ENCODE measurements at places on chromosomes 2 and 18.

- no peak for DNase-seq
These were observed 178.6 kb downstream of the NEDD4L start for GRCh38 chr18:58222432-58223125.

DNA sequence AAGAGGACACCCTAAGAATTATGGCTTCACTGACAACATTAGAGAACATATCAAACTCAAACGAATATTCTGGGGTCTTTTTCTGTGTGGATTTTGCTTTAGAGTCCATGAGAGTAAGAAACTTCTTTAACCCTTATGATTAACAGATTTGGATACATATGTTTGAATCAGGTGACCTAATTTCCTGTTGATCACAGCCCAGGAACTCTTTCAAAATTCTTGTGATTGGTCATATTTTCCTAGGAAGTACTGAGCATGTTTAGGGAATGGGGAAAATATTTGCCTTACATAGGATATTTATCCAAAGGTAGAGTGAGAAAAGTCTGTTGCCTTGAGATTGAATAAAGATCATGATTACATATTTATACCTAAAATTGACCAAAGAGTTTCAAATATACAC, 160.0 kb downstream of the KCNH7 start:
- DNase-seq = no peak

GRCh38 chr2:236965841-236966096, 119.9 kb upstream of the COPS8 start:
- no peak for DNase-seq

DNA sequence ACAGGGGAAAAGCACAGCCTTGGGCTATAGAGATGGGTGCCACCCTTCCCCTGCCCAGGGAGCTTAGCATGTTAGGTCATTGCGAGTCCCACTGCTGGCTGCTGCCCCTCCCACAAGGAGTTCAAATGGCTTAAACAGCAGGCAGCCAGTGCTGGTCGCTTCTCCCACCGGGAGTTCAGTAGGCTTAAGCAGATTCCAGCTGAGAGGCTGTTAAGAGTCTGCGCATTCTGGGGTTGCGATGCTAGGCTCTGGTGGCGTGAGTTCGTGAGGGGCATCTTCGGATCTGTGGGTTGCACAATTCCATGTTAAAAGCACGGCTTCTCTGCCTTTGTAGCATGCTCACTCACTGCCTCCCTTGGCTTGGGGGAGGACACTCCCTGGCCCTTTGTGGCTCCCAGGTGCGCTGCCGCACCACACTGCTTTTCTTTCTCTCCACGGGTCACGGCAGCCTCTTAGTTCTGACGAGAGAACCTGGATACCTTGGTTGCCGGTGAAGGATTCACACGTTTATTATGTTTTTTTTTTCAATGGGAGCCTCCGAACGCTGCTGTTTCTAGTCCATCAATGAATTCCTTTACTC, 93.2 kb downstream of the UNC80 start:
- DNase-seq = no peak

GRCh38 chr18:23827681-23828080, 138.4 kb downstream of the LAMA3 start:
- no peak for DNase-seq

GRCh38 chr2:60355849-60356261, 197.6 kb downstream of the BCL11A start:
- no peak for DNase-seq

- no peak for DNase-seq
These were observed 16.1 kb upstream of the ZNF236 start for GRCh38 chr18:76806301-76806700.

- DNase-seq = no peak
These were observed 152.3 kb downstream of the PRPF40A start for GRCh38 chr2:152564754-152565551.

DNA sequence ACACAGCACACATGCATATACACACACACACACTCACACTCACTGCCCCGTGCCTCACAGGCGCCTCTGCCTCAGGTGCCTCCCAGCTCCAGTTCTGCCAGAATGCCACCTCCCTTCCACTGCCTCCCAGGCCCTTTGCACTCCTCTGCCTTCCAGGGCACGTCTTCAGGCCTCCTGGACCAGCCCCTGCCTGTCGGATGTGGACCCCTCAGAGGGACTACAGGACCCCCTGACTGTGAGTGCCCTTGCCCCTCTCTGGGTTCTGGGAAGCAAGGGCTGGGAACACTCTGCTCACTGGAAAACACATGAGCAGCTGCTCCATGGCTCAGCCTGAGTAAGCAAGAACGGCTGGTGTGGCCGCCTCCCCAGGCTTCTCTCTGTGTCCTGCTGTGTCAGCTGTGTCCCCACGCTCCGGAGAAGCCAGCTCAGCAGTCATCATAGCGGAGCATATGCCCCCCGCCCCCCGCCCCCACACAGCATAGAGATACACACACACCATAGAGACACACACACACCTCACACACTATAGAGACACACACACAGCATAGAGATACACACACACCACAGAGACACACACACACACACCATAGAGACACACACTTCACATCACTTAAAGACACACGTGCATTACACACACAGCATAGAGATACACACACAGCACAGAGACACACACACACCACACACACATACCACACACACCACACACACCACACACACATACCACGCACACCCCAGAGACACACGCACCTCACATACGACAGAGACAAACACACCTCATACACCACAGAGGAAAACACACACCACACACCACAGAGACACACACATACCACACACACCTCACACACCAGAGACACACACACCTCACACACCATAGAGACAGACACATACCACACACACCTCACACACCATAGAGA, 271.3 kb downstream of the CYRIA start:
- DNase-seq = no peak

DNA sequence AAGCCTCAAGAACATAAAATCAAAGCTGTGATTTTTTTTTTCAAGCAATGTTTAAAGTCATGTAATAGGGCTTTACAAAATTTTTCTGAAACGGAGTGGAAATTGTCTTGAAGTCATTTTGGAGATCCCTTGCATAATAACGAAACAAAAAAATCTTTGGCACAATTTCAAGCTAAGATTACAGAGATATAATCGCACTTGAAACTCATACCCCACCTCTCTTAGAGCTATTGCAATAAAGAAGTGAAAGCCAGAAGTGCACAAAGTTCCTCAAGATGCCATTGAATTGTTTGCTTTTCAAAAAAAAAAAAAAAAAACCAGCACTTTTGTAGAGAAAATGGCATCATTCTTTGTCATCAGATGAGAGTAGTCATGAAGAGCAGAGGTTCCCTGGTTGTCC, 152.3 kb downstream of the PAX3 start:
- no peak for DNase-seq

- DNase-seq = no peak
These were observed 25.0 kb upstream of the KDM3A start for GRCh38 chr2:86416146-86416545.

DNA sequence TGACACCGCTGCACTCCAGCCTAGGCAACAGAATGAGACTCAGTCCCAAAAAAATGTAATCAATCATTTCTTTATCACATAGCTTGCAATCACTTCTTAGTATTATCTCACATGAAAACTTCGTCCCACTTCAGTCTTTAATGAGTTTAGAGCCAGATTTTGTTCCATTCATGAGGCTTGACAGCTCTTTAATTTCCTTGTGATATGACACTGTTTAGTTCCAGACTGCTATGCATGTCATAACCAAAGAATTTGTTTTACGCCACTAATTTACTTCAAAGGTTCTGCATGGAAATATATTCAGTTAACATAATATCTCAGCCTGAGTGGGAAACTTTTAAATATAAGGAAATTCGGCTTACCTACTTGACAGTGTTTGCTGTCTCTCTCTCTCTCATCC, 113.1 kb downstream of the ZNF532 start:
- no peak for DNase-seq

DNA sequence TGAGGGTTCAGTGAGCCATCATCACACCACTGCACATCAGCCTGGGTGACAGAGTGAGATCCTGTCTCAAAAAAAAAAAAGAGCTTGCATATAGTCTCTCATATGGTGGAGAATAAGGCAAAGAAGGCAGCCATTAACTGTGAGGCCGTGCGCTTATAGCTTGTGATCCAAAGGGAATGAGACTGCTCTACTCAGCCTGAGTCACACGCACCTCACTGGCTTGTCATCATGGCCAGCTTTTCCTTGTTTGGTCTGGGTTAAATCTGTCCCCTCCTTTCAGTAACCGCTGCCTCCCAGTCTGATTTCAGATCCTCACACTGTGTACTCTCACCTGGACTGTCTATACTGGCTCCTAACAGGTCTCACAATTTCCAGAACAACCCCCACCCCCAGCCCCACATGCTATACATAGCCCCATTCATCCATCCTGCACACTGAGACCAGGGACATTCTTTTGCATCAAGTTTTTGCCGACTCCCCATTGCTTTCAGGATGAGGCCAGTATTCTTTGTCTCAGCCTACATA, 35.3 kb upstream of the ANKRD44 start:
- no peak for DNase-seq

DNA sequence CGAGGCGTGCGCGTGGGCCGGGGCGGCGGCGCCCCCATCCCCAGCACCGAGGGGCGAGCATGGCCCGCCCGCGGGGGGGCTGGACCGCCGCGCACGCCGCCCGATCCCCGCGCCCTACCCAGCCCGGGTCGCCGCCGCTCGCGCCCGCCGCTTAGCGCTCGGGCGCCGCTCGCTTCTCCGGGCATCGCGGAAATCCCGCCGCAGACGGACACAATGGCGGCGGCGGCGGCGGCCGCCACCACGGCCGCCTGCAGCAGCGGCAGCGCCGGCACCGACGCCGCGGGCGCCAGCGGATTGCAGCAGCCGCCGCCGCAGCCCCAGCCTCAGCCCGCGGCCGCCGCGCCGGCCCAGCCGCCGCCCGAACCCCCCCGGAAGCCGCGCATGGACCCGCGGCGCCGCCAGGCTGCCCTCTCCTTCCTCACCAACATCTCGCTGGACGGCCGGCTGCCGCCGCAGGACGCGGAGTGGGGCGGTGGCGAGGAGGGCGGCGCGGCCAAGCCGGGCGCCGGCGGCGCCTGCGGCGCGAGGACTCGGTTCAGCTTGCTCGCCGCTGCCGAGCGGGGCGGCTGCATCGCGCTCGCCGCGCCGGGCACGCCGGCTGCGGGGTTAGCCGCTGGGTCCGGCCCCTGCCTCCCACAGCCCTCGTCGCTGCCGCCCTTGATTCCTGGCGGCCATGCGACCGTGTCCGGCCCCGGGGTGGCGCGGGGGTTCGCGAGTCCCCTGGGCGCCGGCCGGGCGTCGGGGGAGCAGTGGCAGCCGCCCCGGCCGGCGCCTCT, 453 bp downstream of the CABLES1 start:
- no peak for DNase-seq

DNA sequence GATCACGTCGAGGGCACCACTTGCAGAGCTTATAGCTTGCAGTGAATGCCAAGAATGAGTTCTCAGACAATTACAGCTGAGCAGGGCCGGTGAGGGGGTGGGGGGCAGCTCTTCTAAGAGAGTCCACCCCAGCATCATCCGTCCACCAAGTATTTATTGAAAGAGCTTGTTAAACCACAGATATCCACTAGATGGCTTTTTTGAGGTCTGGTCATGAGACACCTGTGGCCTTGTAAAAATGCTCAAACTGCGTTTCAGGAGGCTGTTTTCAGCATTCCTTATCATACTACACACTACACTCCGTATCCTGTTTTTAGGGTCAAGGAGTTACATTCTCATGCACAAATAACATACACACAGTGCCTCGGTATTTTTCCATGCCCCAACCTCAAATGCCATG, 51.5 kb downstream of the DNAJC10 start:
- DNase-seq = no peak

DNA sequence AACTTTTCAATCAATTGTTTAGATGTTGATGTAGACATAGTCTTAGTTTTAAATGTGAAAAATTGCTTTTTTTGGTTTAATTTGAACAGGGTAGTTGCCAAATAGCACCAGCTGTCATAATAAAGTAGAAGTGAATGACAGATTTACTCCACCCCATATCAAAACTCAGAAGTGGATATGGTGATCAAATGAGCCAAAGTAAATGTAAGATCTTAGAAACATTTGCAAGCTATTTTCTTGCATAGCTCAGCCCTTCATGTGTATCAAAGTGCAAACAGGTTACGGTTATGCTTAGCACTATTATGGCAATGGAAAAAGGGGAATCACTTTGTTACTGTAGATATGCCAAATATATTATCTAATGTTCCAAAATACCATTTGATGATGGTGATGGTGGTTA, 540.9 kb upstream of the NRP2 start:
- DNase-seq = no peak

DNA sequence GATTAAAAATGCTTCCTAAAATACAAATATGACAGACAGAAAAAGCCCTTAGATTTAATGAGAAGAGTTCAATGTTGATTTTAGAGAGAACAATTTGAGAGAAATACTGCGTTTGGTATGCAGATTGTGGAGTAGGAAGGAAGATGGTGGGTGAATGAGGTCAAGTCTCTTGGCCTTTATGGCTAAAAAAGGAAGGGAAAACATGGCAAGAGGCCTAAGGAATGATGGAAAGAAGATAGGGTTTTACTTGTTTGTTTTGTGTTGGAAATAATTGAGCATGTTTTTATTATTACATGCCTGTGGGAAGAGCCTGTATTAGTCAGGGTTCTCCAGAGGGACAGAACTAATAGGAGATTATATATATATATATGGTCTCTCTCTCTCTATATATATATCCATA, 318.1 kb downstream of the TRIB2 start:
- no peak for DNase-seq

DNA sequence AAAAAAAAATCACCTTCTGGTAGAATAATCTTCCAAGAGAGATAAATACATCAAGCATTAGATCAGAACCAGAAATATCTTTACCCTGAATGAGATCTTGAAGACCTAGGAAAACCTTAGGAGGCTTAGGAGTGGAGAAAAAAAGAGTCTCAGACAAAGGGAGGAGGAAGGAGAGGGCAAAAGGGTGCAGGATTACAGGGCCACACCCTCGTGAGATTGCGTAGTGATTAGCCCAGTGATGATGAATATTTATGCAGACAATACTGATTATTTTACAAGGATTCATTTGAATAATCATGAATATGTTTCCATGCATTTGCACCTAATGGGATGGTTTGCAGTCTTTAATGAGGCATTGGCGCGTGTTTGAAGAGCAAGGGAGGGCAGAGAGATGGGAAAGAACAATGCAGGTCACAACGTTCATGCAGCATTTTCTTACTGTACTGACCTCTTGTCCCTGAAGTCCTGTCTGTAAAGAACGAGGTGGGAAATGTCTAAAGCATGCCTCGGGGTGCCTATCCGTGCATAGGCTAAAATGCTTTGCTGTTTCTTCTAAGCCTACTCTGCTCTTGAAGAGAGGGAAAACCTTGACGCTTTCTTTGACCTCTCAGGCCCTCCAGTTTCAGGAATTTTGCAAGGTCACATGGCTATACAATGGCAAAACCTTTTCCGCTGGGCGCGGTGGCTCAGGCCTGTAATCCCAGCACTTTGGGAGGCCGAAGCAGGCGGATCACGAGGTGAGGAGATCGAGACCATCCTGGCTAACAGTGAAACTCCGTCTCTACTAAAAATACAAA, 18.6 kb upstream of the ZNF532 start:
- DNase-seq = no peak

- DNase-seq = no peak
These were observed 18.6 kb downstream of the NGEF start for GRCh38 chr2:232994446-232994845.

- no peak for DNase-seq
These were observed 38.2 kb downstream of the CASP8 start for GRCh38 chr2:201298462-201299052.

GRCh38 chr2:227473122-227473461, 1.1 kb downstream of the AGFG1 start:
- DNase-seq = no peak

All from stimulated activated CD8-positive, alpha-beta memory T cell treated with anti-CD3 and anti-CD28 coated beads, Interleukin-15, amount 100 ng/mL, for 24 hours (primary cell).